ENCODE measurements at places on chromosomes 7 and 10.

GRCh38 chr7:112798274-112799159 lies 8.3 kb upstream of the TMEM168 start:
- DNase-seq: no peak

DNA sequence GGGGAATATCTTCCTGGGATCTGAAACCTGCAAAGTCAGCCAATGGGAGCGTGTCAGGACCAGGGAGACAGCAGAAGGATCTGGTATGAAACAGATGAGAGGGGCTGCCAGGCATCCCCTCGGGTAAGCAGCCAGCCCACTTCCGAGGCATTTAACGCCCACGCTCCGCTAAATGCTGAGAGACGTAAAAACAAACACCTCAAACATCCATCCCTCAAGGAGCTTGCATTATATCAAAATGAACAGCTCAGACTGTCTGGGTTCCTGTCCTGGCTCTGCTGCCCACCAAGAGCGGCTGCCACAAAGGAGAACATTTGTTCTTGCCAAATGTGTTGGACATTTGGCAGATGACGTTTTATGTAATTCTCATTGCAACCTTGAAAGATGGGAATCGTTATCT lies 7.0 kb upstream of the SERPINE1 start:
- peak; percentile 90 for DNase-seq

DNA sequence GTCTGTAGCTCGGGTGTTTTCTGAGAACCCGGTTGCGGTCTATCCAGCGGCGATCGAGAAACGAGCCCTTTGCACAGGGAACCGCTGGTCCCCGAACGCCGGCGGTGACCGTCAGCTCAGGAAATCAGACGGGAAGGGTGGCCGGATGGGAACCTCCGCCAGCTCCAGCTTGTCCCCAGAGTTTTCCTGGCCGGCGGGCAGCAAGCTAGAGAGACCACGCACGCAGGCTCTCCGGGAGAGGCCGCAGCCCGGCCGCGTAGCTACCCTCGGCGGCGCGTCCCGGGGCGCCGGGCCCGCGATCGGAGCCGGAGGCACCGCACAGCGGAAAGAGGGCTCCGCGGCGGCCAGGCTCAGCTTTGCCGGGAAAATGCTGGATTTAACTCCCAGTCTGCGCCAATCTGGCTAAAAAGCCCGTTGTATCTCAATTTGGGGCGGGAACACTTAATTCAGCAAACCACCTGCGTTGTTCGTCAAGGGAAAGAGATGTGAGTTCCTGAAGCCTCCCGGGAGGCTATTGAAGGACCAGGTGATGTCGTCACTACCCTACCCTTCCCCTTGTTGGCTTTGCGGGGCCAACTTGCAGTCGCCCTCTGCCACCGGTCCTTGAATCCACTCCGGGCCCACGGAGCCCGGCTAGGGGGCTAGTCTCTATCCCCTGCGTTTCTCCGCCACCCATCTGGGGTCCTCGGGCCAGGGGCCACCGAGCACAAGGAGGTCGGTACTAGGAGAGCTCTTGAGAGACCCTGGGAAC lies 859 bp upstream of the CH25H start:
- DNase-seq: no peak

DNA sequence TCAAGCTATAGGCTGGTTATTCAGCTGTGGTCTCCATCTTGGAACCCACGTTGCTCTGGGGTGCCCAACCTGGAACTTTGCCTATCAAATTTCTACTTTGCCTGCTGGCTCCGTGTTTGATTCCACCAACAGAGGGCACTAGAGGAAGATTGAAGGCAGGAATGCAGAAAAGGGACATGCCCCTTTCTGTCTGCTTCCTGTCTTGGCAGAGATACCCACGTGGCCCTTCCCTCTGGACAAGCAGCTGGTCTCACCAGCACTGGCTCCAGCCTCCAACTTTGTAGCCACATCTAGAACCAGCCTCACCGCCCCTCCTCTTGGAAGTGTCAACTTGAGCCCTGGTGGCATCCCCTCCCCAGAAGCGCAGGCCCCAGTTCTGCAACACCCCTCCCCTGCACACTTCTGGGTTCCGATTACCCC lies 52.1 kb upstream of the ZNF438 start:
- peak; percentile 49 for DNase-seq

GRCh38 chr7:128073671-128074310 lies 42.6 kb upstream of the LRRC4 start:
- no peak for DNase-seq

- DNase-seq: peak; percentile 46
Observed at GRCh38 chr7:138837627-138838026, 39.6 kb upstream of the ATP6V0A4 start.

DNA sequence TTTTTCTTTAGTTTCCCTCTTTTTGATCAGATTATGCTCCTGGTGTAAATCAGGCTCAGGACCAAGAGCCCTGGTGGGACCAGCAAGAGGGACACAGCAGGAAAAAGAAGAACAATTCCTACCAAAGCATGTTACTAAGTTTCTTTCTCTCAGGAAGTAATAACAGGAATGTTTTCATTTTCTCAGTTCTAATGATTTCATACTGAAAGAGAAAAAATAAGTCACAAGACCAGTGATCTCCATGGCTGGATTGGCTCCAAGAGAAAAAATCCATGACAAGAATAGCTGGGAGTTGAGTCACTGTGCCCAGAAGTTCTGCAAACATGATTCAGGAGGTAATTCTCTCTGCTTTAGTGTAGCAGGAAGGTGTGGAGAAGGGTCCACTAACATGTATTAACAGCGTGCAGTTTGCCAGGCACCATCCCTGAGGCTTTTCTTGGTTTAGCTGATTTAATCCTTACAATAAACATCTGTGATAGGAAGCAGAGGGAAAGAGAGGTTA lies 23.8 kb upstream of the IFIT2 start:
- DNase-seq: peak; percentile 97

- no peak for DNase-seq
Observed at GRCh38 chr10:99353182-99353581, 24.0 kb downstream of the CNNM1 start.

- DNase-seq: no peak
Observed at GRCh38 chr10:89119651-89120050, 87.5 kb downstream of the CH25H start.
